ENCODE measurements at places on chromosomes 4 and X.

DNA sequence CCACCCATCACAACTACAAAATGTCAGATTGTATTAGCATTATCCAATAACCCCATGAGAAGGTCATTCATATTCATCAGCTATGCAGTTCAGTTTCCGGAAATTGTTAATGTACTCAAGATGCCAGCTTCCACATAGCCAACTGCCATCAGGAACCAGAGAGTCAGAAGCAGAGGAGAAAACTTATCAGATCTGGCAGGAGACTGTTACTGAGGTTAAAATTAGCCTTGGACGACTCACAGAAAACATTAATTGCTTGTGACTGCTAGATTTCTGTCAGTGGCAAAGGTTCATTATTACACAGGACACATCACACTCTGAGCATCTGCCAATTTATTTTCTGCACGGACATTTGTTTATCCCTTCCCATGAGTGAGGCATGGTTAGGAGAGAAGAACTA is 352.8 kb downstream of the DHRSX start:
- no peak for DNase-seq

DNA sequence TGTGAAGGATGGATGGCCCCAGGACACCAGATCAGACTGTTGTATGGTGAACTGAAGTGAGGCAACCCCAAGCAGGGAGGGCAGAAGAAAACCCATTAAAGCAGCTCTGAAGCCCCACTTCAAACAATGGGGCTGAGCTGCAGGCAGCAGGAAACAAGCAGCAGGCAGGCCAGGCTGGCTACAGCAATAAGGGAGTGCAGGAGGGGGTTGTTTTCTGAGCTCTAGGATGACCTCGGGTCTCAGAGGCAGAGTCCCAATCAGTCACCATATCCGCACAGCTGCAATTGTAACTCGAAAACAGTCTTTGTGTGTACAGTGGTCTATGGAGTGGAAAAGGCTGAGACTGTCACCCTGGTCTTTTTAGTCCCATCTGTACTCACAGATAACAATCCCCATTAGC is 90.4 kb downstream of the COL4A6 start:
- DNase-seq = no peak

GRCh38 chr4:8503801-8504200 is 63.2 kb downstream of the TRMT44 start:
- DNase-seq = no peak

GRCh38 chrX:40581336-40581920 is 658 bp downstream of the ATP6AP2 start:
- no peak for DNase-seq

DNA sequence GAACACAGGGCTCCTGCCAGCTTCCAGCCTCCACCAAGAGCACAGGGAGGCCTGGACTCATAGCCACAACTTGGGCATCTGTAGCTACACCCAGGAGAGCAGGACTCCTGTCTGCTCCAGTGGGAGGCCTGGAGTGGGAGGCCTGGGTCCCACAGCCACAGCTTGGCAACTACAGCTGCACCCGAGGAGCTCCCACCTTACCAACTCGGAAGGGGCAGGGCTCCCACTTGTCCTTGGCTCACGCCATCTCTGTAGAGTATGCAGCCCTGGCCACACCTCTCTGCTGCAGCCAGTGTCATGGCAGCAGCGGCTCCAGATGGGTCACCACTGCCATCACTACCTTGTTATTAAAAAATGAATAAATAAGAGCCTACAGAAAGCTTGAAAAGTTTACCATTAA is 45.5 kb downstream of the ARAP2 start:
- no peak for DNase-seq

DNA sequence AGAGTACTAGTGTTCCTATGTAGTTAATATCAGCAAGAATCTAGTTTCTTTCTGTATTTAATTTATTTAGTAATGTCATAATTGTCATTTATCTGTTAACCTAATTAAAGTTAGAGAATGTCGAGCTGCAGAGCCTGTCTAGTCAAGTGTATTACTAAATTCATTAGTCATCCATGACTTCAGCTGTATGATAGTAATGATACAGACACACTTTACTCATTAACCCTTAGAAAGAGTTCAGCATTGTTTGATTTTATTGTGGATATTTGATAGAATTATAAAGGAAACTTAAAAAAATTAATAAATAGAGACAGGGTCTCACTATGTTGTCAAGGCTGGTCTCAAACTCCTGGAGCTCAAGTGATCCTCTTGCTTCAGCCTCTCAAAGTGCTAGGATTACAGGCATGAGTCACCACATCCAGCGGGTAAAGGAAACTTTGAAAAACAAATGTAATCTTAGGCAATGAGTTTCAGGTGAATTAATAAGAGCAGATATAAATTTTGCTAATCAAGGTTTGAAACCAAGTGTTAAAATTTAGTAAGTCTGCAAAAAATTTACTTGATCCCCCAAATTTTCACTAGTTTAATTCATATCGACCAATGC is 110.6 kb downstream of the ANK2 start:
- no peak for DNase-seq

DNA sequence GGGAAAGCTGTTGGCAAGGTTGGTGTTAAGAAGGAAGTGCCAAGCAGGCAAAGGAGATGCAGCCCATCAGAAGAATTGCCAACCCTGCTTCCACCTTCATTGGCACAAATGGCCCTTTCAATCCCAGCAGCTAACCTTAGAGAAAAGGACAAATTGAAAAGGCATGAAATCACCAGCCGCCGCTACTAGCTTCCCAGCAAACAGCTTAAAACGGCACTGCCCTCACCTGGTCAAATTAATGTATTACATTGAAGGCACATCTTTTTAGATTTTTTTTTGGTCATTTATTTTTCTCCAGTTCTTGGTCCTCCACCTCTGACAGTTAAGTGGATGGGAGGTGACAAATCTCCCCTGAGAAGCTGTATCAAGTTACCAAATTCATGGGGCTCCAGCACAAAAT is 51.0 kb upstream of the NHSL2 start:
- DNase-seq = no peak

- DNase-seq = no peak
These were observed 1371.4 kb downstream of the ADGRL3 start for GRCh38 chr4:62571494-62571893.

DNA sequence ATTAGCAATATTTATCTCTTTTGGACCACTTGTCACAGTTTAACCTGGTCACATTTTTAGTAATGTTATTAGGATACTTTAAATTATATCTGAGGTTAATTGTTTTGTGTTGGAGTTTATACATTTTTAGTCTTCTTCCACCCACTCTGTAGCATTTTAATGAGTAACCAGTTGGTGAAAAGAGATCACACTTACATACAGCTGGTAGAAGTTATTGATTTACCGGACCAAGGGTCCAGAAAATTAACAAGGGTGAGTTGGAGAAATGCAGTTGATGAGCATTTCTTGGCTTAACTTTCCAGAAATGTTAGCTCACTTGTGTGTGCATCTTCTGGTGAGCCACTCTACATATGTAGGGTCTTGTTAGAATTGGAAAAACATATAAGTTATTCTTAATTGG is 219.6 kb downstream of the GRXCR1 start:
- no peak for DNase-seq

DNA sequence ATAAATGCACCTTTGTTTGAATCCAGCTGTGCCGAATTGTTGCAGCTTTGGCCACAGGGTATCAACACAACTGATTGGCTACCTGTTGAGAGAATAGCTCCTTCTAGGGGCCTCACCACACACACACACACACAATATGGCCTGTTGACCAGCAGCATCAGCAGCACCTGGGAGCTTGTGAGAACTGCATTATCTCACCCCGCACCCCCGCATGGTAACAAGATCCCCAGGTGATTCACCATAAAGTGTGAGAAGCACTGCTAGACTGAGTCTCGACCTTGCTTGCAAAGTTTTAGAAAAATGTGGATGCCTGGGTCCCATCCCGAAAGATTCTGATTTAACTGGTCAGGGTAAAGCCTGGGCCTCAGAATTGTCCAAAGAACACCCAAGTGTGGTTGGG is 176.9 kb upstream of the PRPS2 start:
- no peak for DNase-seq

DNA sequence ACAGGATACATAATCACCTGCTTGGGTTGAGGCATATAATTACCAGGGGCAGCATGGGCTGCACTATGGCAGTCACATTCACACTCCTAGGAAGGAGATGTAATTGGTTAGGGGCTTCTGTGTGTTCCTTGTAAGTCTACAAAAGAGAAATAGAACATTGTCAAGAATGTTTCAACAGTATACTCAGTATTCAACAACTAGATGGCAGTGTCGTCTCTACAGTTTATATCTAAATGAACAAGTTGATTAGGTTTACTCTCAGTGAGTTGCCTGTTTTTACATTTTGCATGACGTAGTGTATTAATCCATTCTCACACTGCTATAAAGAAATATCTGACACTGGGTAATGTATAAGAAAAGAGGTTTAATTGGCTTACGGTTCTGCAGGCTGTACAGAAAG is 50.5 kb upstream of the RAB33B start:
- no peak for DNase-seq

GRCh38 chr4:16315456-16315855 is 89.2 kb upstream of the TAPT1 start:
- DNase-seq = no peak

- DNase-seq = no peak
These were observed 1352.1 kb upstream of the DIAPH2 start for GRCh38 chrX:95332530-95332929.

- no peak for DNase-seq
These were observed 1608.7 kb downstream of the STIM2 start for GRCh38 chr4:28469387-28469786.

GRCh38 chrX:46279214-46279924 is 265.9 kb downstream of the ZNF674 start:
- DNase-seq = no peak

DNA sequence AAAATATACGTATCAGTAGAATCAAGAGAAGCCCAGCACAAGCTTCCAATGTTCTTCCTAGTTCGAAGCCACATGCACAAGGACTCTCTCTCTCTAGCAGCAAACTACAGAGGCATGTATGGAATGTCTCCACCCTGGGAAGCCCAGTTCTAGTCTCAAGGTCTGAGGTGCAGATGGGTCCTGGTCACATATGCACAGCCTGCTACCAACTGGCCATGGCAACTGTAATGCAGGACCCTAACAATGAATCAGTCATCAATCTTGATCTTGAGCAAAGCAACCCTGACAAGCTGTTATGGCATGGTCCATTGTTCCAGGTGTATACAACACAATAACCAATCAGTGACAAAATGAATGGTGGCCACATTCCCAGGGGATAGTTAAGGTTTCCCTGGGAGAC is 55.8 kb downstream of the MBNL3 start:
- no peak for DNase-seq

GRCh38 chr4:94244087-94244828 is 36.6 kb downstream of the SMARCAD1 start:
- DNase-seq = no peak

DNA sequence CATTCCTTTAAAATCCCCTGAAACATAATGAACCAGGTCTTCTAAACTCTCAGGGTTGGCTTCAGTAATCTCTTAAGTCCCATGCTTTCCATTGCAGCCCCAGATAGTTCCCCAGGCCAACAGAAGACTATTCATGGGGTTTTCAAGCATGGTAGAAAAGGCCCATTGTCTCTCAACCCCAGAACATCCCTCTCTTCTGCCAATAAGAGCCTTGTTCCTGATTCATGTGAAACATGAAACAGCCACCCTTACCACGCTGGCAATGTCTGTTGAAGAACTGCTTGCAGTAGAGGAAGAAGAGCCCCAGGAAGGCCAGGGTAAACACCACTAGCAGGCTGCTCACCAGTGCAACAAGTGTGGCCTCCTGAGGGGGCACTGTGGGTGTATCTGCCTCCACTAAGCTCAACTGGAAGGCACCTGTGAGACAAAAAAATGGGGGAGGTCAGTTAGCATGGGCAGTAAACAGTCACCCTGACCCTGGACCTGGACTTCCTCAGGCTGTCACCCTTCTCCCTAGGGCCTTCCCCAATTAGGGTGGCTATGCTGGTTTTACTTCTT is 36.4 kb downstream of the EDA2R start:
- no peak for DNase-seq

DNA sequence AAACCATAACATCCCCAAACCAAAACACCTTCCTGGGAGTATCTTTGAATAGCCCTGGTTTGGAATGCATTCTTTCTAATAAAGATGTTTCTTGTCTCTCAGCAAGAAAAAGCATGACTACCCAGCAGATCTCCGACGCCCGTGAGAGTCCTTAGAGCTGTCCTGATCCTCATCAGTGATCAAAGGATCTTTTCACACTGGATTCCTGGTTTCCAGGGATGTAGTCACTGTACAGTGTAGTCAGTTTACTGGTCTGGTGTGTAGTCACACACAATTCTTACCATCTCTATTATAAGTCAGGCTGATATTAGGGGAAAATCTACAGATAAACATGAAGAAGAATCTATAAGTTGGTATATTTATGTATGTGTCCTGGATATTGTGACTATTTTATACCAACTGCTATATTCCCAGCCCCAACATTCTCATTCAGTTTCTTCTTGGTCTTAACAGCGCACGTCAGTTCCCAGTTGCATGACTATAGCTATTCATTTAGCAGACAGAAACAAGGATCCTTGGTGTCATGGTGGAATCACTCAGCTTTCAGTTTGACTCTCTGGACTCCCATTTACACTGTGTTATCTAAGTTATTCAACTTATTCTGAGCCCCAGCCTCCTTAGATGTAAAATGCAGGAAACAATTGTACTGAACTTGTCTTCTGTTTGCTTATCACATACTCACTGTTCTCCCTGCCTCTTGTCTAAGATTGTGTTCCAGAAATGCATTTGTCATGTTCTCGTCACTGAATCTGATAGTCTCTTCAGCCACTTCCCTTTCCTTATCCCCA is 68.3 kb downstream of the SLIT2 start:
- no peak for DNase-seq

DNA sequence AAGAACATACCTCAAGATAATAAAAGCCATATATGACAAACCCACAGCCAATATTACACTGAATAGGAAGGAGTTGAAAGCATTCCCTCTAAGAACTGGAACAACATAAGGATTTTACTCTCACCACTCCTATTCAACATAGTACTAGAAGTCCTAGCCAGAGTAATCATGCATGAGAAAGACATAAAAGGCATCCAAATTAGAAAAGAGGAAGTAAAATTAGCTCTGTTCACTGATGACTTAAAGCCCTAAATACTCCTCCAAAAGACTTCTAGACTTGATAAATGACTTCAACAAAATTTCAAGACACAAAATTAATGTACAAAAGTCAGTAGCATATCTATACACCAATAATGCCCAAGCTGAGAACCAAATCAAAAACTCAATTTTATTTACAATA is 235.7 kb downstream of the NKX6-1 start:
- no peak for DNase-seq

DNA sequence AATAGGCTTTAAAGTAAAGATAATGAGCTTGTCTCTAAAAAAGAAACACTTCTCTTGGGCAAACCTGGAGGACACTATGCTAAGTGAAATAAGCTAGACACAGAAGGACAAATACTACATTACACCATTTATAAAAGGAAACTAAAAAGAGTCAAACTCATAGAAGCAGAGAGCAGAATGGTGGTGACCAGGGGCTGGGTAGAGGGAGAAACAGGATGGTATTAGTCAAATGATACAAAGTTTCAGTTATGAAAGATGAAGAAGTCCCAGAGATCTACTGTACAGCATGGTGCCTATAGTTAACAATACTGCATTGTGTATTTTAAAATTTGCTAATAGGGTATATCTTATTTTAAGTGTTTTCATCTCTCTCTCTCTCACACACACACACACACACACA is 28.5 kb downstream of the ACSL4 start:
- DNase-seq = no peak

All from activated CD8-positive, alpha-beta memory T cell treated with anti-CD3 and anti-CD28 coated beads for 48 hours (primary cell).